CD4-positive, alpha-beta T cell treated with Interferon gamma for 1 hour (primary cell): ENCODE measurements at places on chromosomes 2 and 18.

- no peak for DNase-seq
Observed at GRCh38 chr2:223860809-223861738, 23.7 kb upstream of the AP1S3 start.

DNA sequence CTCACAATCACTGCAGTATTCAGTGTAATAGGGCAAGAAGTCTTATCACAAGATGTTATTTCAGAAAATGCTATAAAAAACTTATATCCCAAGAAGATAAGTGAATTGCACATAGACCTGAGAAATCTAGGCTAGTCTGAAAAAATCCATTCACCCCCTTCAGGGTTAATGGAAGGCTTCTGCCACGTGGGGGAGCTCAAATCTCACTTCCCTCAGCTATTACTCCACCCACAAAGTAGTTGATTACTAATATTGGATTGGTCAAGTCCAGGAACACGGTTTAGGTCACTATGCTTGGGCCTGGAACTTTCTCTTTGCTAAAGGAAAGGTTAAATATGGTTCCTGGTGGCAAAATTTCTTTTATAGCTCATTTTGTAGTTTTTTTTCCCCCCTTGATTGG, 51.2 kb upstream of the ADAM23 start:
- DNase-seq: no peak

GRCh38 chr2:53969285-53969967, 1.4 kb downstream of the PSME4 start:
- DNase-seq: no peak

GRCh38 chr18:43917520-43917919, 640.2 kb upstream of the SYT4 start:
- no peak for DNase-seq

- no peak for DNase-seq
Observed at GRCh38 chr18:7957297-7957696, 390.2 kb downstream of the PTPRM start.

DNA sequence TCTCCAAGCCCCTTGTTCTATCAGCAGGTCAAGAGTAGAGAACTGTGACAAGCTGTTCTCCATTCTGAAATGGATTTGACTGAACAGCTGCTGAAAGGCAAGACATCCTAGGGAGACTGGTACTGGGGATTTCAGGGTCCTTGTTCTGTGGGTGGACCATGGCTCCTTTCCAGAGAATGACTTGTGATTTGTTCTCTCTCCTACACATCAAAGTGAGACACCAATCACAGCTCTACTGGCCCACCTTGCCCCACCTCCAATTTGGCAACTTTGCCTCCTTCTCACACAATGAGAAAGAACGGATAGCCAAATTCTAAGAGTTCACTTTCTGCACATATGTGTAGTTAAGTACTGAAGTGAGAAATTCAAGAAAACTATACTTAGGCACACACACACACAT, 67.4 kb downstream of the BCL11A start:
- DNase-seq: no peak

DNA sequence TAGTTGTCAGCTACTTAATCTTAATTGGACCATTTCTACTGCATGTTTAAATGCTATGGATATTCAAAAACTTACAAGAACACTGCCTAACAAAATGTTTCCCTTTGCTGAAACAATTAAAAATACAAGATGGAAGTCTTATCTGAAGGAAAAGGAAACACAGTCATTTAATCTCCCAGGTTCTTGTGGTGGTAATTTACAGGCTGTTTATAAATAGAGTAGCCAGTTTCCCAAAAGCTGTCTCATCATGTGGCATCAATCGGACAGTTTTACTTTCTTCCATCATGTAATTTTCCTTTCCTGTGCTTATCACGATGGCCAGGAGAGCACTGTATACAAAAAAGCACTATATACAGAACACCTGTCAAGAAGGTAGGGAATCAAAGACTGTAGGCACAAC, 368.1 kb downstream of the ZEB2 start:
- DNase-seq: no peak

DNA sequence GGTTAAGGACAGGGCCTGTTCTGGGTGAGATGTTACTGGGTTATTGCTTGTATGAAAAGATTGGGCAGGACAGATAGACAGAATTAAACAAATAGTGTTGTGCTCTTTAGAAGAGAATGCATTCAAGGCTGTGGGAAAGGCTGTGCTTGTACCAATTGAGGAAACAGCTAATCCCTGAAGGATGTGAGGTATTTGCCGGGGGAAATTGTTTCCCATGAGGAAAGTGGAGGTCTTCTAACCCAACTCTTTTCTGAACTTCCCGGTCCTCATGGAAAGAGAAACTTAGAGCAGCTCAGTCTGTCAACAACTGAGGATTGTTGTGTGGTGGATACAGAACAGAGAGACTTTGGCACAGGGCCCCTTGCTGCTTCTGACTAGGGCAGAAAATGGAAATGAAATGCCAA, 9.5 kb downstream of the SLC1A4 start:
- no peak for DNase-seq

DNA sequence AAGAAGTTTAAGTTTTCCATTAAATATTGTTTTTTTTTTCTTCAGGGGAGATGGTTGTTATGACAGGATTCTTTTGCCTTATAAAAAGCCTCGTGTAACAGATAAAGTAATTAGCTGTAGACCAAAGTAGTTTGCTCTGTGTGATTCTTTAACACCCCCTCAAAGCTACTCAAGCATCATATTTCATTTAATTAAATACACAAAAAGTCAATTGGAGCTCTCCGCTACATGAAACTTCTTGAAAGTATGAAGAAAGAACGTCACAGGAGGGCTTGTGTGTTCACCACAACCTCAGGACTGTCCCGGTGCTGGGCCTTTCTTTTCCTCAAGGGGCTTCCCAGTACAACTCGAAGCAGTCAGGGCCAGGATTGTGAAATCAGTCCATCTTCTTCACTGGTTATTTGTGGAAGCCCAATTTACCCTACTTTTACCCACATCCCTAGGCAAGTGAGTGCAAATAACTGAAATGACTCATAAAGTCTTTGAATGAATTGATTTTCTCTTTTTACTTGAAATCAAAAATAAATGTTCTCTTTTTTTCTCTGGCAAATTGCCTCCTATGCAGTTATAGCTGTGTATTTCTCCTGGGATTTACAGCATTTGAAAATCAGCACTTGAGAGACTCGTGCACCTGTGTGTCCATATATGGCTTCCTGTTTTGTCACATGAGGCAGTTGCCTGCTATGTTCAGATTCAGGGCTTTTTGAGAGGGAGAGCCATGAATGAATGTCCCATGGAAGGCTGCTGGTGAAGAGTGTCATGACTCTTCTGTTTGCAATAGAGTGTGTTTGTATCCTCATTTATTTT, 48.6 kb downstream of the LINC00305 start:
- DNase-seq: no peak

DNA sequence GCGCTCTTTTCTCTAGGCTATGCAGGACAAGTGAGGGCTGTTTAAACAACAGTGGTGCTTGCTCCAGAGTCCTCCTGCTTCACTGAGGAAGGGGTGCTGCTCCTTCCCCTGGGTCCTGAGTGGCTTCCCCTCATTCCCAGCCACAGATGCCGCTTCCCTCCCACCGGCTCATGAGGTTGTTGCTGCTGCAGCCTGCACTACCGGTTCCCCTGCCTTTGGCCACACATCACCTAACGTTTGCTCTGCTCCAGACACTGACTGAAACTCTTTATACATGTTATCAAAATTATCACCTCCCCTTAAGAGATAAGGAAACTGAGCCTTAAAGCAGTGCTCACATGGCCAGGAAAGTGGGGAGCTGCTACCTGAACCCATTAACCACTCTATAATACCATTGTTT, 130.8 kb upstream of the LGALSL start:
- DNase-seq: no peak

GRCh38 chr2:127044165-127044718, 62.7 kb downstream of the BIN1 start:
- DNase-seq: no peak

- DNase-seq: no peak
Observed at GRCh38 chr2:162890690-162891311, 52.2 kb upstream of the KCNH7 start.

- no peak for DNase-seq
Observed at GRCh38 chr2:237882510-237883481, 23.4 kb downstream of the RAMP1 start.
